ENCODE measurements at places on chromosomes 12 and 14.

DNA sequence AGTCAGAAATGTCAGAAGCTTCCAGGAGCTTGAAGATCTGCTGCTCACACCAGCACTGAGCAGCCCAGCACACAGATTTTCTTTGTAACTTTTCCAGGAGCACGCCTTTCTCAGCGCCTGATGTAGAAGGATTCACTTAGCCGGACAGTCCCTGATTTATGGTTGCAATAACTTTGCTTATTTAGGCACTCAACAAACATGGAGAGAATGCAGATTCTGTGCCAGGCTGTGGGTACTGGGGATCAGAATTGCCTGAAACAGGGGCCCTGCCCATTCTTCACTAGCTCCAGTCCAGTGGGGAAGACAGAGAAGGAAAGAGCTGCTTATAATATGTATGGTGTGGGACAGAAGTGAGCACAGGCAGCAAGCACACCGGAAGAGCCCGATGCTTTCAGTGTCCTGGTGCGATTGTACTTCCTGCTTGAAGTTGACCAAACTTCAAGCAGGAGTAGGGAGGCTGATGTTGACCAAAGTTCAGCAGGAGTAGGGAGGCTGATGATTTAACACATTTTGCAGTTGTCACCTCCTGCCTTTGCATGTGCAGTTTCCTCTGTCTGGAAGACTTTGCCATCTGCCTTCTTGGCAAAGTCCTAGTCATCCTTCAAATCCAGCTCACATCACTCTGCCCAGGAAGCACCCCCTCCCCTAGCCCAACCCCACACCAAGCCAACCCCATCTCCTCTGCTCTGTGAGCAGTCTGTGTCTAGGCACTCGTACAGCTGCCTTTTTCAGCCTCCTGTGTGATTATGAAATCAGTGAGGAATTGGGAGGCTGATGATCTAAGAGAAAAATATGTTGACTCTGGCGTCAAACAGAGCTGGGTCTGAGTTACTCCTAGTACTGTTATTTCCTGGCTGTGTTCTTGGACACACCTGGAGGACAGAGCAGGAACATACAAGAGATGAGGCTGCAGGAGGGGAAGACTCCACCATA is 12.0 kb upstream of the PRIMA1 start:
- DNase-seq = no peak

DNA sequence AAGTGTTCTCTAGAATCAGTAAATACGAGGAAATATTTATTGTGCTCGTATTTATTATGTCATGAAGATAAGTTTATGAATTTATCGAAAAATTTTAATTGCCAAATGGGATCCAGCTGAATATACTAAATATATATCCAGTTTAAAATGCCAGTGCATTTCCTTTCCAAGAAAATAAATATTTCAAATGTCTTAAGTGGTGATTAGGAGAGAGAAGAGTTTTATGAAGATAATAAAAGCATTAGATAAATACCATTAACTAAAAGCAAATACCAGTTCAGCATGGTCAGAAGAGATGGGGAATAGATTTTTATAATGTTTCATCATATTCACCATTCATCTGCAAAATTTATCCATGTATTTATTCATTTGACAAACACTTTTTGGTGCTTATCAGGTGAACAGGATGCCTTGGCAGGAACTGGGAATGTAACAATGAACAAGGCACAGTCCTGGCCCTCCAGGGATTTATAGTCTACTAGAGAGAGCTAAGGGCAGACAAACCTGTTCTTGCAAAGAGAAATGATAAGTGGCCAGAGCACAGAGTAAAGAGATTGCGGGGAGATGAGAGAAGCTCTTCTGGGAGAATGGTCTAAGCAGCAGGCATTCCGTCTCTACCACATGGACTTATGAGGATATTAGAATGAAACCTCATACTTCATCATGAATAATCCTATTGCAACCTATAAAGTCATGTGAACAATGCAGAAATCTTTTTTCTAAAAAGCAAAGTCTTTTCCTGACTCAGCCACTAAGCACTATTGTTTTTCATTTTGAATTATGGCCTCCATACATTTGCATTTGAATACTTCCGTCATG is 143.7 kb upstream of the ABCD2 start:
- no peak for DNase-seq

GRCh38 chr12:108282676-108283075 is 56.4 kb downstream of the CMKLR1 start:
- no peak for DNase-seq

- DNase-seq = no peak
Observed at GRCh38 chr12:115172521-115172920, 488.5 kb upstream of the TBX3 start.

DNA sequence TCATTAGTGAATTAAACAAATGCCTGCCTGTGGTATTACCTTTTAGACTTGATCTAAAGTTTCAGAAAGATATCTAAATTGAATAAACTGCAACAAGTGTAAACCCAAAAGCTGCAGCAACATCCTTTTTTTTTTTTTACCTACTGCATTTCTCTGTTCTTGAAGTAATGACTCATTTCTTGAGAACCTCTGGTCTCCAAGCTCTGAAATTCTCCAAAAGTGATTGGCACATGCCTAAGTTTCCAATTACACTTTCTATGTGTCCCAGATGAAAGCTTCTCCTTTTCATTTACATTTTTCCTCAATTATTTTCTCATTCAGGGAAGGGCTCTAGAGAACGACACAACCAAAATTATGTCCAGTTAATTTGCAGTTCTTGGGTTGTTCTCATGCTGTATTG is 435.2 kb upstream of the DCN start:
- no peak for DNase-seq

DNA sequence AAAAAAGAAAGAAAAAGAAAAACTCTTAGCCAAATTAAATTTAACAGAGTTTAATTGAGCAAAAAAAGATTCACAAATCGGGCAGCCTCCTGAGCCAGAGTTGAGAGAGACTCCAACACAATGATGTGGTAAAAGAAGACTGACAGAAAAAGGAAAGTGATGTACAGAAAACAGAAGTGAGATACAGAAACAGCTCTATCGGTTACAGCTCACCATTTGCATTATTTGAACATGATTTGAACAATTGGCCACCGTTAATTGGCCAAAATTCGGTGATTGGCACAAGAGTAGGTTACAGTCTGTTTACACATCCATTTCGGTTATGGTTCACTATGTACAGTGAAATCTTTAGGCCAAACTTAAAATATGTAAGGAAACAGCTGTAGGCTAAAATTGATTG is 117.7 kb downstream of the SPTSSA start:
- no peak for DNase-seq

DNA sequence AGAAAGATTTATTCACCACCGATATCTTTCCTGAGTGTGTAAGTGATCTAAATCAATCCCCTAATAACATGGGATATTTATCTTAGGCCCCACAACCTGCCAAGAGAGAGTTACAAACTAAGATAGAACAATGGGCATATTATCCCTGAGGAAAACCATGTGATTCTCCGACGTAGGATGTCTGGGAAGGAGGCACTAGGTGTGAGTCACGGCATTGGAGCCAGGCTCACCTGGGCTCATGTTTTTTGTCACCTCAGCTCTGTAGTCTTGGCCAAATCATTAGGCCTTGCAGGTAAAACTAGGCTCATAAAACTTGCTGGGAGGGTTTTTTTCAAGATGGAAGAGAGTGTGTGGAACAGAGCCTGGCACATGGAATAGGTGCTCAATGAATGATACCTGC is 129.7 kb upstream of the PLEKHG7 start:
- DNase-seq = no peak

DNA sequence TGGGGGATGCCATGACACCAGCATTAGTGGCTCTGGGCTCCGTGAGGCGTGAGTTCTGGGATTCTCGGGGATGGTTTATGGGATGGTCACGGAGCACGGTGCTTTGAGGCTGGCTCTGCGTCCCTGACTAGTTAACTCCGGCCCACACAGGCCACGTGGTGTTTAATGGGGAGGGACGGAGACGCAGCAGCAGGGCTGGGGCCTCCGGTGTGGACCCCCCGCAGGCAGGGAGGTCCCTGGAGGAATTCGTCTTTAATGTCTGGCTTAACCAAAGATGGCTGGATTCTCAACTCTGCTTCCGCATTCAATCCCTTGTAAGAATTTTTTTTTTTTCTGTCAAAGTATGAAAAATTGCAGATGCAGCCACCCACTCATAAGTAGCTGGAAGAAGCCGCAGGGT is 86.4 kb upstream of the RFLNA start:
- DNase-seq = no peak

DNA sequence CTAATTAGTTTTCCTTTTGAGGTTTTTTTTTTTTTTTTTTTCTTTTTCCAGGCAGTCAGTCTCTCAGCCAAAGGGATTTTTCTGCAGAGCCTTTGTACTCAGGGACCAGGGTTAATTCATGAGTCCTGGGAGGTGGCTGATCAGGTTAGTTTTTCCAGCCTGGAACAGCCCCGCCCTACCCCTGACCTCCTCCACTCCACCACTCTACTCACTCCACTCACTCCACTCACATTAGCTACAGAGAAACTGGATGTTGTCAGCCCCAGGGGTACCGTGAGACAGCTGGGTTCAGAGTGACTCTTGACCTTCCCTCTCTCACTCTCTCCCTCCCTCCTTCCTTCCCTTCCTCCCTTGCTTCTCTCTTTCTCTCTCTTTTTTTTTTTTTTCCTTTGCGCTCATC is 161.0 kb downstream of the CRADD start:
- no peak for DNase-seq

GRCh38 chr14:91749868-91750267 is 18.0 kb upstream of the CATSPERB start:
- DNase-seq = peak; percentile 19

GRCh38 chr12:48572326-48572725 is 2.5 kb upstream of the LALBA start:
- no peak for DNase-seq

DNA sequence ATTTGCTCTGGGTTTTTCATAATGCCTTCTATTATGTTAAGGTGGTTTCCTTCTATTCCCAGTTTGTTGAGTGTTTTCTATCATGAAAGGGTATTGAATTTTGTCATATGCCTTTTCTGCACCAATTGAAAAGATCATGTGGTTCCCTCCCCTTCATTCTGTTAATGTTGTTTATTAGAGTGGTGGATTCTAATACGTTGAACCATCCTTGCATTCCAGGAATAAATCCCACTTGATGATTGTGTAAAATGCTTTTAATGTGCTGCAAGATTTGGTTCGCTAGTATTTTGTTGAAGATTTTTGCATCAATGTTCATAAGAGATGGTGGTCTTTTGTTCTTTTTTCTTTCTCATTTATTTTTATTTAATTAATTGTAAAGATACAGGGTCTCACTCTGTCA is 55.2 kb downstream of the ATP23 start:
- DNase-seq = no peak

DNA sequence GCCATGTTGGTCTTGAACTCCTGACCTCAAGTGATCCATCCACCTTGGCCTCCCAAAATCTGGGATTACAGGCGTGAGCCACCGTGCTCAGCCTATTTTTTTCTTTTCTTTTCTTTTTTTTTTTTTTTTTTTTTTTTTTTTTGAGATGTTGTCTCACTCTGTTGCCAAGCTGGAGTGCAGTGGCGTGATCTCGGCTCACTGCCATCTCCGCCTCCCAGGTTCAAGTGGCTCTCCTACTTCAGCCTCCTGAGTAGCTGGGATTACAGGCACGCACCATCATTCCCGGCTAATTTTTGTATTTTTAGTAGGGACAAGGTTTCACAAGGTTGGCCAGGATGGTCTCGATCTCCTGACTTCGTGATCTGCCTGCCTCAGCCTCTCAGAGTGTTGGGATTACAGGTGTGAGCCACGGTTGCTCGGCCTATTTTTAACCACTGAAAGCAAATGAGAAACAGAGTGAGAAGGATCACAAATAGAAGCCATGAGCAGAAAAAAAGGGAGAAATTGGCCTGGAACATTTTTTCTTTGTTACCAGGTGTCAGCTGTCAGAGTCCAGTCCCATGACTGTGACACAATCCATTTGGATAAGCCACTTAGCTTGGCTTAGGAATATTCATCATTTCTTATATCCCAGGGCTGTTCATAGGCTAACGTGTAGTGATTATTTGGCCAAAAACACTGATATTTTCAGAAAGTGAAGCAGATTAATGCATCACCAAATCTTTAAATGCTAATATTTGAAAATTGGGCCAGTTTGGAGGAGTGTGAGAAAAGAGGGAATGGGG is 7.9 kb upstream of the NFKBIA start:
- DNase-seq = no peak

DNA sequence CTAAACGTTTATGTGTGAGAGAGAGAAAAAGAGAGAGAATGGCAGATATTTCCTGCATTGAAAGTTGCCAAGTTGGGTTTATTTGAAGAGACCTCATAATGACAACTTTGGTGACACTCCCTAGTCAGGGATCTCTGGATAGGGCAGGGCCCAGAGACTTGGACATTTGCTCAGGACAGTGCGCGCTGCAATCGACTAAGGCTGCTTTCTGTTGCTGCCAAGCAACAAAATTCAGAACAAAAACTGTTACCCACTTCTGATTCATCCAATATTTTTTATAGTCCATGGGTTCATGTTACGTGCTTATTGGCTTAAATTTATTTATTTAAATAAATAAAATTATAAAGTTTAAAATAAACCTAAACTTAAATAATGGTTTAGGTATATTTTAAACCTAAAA is 34.2 kb downstream of the PTGER2 start:
- no peak for DNase-seq

- DNase-seq = no peak
Observed at GRCh38 chr14:90060965-90061684, 669 bp upstream of the KCNK13 start.

DNA sequence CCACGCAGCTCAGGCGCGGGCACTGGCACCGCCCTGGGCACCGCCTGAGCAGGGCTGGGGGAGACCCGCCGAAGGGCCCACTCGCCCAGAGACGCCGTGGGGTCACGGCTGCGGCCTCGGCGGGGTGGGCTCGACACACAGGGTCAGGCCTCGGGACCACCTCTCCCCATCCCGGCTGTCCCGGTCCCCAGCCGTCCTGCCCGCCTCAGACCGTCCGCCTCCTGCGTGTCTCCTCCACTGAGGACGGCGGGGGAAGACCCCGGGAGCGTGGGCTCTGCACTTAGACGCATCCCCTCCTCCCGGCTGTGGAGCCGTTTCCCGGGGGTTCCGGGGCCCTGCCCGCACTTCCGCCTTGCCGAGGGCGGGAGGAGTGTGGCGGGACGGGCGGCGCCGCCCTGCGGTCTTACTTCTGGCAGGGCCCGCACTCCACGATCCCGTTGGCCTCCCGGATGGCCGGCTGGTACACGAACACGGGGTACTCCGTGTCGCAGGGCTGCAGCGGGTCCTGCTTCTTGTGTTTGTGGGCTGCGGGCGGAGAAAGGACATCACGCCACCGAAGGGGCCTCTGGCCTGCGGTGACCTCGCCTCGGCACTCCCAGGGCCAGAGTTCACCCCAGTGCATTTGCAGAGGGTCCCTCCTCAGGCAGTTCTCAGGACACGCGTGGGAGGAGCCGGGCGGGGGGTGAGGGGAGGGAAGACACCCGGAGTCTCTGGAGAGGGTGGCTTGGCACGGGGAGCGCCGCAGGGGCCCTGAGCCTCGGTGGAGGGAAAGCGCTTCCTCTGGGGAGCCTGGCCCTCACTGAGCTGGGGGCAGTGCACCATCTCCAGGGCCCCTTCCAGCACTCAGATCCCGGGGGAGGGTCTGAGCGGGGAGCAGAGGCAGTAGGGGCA is 23.1 kb upstream of the LRTM2 start:
- no peak for DNase-seq

All from retinal pigment epithelial cell (primary cell).